Motor neuron (in vitro differentiated cells): ENCODE measurements at places on chromosomes 5 and 9. TPM values are rescaled to one million over a fixed set of nuclear protein-coding genes. Genes with fewer than 3 reads are reported as not detected.

DNA sequence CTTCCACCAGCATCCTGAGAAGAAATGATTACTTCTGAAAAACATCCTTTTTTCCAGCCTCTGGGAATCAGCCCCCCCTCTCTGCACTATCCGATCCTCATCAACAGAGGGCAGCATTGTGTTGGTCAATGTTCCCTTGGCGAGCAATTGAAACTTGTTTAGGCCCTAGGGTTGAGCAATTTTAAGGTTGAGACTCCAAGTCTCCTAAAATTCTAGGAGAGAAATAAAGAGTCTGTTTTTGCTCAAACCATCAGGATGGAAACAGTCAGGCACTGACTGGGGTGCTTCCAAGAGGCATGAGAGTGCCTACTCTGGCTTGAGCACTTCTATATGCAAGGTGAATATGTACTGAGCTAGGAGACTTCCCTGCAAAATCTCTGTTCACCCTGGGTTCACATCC lies 12.4 kb upstream of the CYFIP2 start:
- ATAC-seq, result peak; percentile 63

PLCXD3 gene
- 2.9 and 3.5 TPM in 2 replicates for total RNA-seq

DNA sequence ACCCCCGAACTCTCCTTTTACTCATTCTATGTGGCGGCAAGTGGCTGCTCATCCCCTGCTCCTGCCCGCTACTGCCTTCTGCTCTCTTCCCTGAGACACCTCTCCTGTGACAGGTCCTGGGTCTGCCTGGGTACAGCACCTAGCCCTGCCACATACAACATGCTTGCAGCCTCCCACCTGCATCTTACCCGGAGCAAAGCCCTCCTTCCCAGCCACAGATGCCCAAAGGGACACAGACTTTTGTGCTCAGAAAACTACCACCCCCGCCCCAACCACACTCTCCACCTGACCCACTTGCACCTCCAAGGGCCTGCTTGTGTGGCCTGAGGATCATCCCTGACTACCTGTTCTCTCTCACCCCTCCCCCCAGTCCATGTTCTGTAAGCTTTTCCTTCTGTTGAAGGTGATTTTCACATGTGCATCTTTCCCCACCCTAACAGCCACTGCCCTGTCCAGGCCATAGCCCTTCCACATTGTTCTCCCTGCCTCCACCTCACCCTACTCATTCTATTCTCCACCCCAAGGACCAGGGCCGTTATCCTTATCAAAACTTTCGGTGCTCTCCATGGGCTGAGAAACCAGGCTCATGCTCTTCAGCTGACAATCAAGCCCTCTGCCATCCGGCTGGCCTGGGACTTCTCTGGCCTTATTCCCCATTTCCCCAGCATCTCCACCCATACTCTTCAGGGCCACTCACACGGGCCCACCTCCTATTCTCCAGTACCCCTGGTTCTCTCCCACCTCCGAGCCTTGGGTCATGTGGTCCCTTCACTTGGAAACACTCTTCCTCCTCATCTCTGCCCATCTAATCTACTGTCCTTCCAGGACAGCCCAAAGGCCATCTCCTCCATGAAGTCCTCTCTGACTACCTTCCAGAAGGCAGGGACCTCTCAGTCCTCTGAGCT lies 46.4 kb upstream of the ALDH1B1 start:
- ATAC-seq, result no peak

WWC1 gene
- total RNA-seq, result 13.7 and 14.6 TPM in 2 replicates

- ATAC-seq, result peak; percentile 66
Measured at GRCh38 chr5:152118676-152119470, 194.2 kb upstream of the GLRA1 start.

DNA sequence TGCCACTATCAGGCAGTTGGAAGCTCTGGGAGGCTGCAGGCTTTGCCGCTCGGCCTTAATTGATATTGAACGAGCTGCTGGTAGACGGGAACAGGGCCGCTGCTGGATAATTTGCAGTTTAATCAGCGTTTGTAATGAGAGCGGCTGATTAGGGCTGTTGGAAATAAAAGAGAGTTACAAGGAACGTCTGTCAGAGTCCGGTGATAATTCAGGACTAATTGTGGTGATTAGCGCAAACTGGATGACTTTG lies 68.2 kb upstream of the TBCA start:
- ATAC-seq, result peak; percentile 20

PSAT1 gene
- 93.3 and 99.5 TPM in 2 replicates for total RNA-seq

DNA sequence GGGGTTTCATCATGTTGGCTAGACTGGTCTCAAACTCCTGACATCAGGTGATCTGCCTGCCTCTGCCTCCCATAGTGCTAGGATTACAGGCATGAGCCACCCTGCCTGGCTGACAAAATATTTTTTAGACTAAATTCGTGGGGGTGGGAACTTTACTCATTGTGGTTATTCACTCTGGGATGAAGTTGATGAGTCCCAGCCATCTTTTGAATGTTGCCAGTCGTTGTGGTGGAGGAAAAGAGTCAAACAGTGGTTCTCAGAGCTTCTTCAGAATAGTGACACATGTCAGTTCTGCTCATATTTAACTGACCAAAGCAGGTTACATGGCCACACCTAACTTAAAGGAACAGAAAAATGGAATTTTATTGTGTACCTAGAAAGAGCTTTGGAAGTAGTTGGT lies 6.9 kb downstream of the SREK1 start:
- no peak for ATAC-seq
